ENCODE measurements at places on chromosomes 3 and 15.

DNA sequence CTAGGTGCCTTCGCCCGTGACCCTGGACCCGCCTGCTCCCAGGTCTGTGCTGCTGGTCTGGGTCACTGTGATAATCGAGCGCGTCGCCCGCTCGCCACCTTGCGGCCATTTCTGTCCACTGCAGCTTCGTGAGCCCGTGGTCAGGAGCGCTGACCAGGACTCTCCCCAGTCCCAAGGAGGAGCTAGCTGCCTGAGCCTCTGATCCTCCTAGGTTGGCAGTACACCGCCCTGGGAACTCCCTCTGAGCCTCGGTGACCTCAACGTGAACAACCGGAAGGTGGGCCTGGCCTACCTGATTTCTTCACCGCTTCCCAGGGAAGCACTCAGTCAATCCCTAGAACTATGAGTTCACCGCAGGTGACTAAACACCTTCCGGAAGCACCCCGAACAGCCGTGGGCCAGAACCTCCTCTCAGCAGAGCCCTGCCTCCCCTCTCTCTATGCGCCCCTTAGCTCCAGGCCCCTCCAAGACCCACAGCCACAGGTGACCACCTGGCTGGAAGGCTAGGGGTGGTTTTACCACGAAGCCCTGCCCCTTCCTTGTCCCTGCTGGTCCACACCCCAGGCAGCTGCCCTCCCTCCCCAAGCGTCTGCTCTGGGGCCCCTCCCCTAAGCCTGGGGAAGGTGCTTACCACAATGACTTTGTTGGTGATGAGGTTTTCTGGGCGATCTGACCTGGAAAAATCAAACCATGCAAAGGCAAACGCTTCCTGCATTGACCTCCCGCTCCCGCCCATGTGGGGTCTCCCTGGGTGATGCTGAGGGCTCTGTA lies 9.7 kb downstream of the PLA2G4D start:
- peak; percentile 14 for DNase-seq

- DNase-seq: no peak
These were observed 25.4 kb downstream of the ADPGK start for GRCh38 chr15:72758182-72758581.

DNA sequence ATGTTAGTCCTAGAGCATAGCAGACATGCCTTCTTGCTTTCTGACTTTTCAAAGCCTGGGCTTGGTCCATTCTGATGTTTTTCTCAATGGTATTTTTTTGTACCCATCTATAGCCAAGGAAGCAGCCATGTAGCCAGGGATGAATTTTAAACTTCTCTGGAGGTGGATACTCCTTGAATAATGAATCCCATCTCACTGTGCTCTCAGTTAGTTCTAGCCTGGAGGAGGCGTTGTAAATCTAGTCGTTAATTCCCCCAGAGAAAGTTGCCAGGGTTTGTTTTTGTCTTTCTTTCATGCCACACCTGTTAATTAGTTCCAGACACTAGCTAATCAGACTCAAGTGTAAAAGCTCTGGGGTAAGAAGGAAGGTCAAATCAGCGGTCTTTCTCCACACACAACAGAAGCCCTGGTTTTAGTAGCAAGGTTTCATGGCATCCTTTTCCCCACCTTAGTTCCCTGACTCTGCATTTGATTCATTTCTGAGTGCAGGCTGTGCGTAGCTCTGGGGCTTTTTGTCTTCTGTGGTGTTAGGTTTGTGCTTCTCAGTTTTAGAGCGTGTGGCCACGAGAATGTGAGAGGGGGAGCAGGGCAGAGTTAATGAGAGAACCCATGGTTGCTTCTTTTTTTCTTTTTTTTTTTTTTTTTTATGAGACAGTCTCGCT lies 19.7 kb downstream of the PTPRG start:
- DNase-seq: no peak

DNA sequence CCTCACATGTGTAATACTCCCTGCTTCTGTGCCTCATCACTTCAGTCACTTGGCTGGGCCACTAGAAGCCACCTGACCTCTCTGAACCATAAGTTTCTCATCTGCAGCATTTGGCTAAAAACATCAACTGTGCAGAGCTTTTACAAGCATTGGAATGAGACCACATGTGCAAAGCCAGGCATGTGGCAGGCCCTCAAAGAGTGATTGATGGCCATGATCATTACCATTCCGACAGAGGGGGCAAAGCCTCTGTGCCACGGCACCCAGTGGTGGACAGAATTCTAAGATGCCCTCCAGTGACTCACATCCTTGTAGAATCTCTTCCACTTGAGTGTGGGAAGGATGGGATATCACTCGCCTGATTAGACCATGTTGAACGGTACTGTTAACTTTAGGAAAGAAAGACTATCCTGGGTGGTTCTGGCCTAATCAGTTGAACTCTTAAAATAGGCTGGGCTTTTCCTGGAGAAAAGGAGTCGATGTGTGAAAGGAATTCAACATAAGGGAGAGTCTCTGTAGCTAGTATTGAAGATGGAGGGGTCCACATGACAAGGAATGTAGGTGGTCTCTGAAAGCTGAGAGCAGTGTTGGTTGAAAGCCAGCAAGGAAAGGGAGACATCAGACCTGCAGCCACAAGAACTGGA lies 13.5 kb downstream of the CDCP1 start:
- no peak for DNase-seq

DNA sequence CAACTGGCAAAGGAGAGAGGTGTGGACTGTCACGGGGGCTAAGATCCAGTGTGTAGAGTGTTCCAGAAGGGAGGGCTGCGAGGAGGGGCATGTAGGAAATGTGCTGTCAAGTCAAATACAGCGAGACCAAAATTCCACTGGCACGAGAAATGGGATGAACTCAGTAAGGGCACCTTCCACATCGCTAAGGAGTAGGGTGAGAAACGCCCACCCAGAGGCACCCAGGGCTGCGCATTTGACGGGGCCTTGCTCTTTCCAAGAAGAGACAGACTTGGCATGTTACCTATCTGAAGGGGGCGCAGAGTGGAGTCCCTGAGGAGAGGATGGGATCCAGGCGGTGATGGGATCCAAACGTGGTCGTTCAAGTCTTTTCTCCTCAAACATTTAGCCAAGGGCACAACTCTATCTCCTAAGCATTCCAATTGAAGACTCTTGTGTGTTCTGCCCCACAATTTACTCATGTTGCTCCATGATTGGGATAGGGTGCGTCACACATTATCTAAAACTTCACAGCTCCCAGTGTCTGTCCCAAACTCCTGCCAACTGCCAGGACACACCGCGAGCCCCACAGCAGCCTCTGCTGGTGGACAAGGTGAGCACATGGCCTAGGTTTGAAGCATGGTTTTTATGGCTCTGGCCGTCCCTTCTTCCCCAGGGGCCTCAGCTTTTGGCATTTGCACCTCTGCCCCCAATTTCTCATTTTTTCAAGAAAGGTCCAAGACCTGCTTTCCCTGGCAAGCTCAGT lies 7.6 kb downstream of the SELENOS start:
- no peak for DNase-seq

DNA sequence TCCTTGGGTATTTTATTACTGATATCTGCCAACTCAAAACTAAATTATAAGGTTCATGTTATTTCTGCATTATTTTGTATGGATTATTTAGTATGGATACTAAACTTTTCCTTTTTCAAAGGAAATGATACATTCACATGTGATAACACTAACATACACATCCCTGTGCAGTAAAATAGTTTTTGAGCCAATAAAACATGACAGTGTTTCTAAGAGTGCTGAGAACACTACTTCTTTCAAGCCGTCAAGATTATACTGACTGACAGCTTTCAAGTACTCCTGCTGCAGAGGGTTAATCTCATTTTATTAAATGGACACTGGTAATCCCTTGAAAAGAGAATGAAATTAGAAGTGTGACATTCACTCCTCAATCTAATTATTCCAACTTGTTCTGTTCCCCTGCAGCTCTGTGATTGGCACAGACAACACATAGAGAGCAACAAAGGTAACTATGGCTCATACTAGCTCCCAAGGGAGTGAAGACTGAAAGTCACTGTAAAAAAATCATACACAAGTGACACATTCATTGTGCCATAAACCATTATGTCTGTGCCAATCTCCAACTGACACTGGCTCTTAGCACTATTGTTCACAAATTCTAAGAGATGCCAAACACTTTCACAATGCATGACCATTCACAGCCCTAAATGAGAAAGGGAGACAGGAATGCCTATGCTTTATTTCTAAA lies 468.6 kb downstream of the SHQ1 start:
- no peak for DNase-seq

- DNase-seq: no peak
These were observed 73.5 kb downstream of the EDEM1 start for GRCh38 chr3:5260992-5261501.

GRCh38 chr3:30970183-30970582 lies 75.7 kb upstream of the GADL1 start:
- no peak for DNase-seq

GRCh38 chr3:177932750-177933660 lies 603.2 kb upstream of the KCNMB2 start:
- DNase-seq: no peak

DNA sequence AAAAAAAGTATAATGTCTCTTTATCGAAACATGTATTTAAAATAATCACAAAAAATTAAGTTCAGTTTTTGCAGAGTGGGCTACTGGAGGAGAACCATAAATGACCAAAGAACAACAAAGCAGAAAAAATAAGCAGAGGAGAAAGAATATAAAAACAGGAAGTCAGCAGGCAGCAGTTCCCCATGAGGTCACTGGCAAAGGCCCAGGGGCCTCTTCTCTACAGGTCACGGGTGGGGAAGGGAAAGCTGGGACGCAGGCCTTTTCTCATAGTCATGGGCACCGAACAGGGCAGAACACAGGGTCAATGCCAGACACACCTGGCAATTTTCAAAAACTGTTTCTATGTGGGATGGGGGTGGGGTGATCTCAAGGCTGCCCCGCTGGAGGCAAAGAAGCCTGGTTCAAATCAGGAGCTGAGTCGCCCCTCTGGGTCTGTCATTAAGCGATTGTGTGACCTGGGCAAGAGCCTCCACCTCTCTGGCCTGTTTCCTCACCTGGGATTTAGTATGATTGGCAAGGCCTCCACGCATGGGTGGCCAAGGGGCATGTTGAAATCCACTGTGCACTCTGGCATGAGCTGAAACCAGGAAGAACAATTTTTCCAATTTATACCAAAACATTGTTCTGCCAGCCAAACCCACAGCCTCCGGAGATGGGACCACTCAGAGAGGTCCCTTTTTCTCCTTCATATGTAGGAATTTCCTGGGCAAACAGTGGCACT lies 43.8 kb upstream of the UACA start:
- DNase-seq: no peak

GRCh38 chr15:70182858-70183695 lies 85.4 kb upstream of the TLE3 start:
- no peak for DNase-seq

- no peak for DNase-seq
These were observed 61.0 kb downstream of the TMEM44 start for GRCh38 chr3:194572143-194572789.

- no peak for DNase-seq
These were observed 131.1 kb downstream of the ADAMTSL3 start for GRCh38 chr15:83784975-83785374.

DNA sequence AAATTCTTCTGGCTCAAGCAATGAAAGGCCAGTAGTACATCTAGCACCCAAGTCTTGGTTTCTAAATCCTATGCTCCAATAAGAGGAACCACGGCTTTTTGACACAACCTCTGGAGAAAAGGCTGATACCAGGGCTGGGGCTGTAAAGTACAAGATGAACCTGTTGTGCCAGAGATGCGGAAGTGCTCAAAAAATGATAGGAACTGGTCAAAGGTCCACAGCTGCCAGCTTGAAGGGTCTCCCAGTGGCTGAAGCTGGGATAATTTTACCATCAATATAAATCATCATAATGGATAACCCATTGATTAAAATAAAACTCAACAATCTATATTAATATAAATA lies 558 bp upstream of the NCEH1 start:
- DNase-seq: no peak

DNA sequence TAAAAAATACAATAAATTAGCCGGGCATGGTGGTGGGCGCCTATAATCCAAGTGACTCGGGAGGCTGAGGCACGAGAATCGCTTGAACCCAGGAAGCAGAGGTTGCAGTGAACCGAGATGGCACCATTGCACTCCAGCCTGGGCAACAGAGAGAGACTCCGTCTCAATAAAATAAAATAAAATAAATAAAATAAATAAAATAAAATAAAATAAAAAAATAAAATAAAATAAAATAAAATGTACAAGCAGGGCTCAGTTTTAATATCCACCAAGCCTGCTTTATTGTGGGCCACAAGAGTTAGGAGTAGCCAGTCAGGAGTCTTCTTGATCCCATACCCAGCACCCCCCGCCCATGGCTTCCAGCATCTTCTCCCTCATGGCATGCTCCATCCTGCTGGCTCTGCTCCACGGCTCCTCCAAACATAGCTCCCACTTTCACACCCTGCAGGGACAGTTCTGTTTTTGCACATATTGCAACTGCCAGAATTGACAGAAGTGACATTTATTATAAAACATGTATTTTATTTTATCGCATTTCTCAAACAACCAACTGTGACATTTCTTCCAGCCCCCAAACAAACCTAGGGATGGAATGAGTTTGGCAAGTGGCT lies 42.6 kb upstream of the RGMA start:
- no peak for DNase-seq

- no peak for DNase-seq
These were observed 24.5 kb upstream of the LIPC start for GRCh38 chr15:58407236-58407775.

- no peak for DNase-seq
These were observed 85.3 kb downstream of the VGLL4 start for GRCh38 chr3:11558411-11558903.

DNA sequence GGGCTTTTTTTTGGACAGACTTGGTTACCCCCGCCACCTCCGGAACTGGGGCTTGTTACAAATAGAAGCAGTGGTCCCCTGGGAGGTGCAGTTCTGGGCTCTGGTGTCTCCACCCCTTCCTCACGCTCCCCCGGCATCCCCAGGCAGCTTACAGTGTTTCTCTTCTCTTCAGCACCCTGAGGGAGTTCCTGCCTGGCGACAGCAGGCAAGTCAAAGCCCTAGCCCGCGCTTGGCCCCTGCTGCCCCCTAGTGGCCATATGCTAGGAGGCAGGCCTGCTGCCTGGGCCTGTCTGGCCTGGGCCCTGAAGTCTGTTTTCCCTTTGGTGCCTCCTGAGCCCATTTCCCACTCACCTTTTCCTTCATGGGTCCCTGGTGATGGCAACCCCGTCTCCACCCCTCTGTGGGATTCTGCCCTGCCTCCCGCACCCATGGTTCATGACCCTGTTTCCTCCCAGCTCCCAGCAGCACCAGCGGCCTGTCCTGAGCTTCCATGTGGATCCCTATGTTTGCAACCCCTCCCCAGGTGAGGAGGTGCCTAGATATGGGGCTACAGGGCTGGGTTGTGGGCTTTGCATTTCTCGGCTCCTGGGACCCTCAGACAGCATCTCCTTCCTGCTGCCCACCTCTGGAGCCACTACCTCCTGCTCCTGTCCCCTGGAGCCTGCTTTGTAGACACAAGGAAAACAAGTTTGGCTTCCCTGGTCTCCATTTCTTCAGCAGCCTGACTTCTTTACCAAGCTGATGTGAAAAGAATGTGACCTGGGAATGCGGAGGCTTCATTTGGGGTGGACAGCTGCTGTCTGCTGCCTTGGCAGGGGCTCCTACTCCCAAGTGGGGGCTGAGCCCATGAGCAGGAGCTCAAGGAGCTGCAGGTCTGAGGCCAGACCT lies 2.2 kb downstream of the SNX22 start:
- peak; percentile 90 for DNase-seq

GRCh38 chr3:178795349-178795748 lies 259.1 kb downstream of the KCNMB2 start:
- no peak for DNase-seq

All from stimulated activated CD8-positive, alpha-beta memory T cell treated with anti-CD3 and anti-CD28 coated beads, Interleukin-2, amount 100 ng/mL, for 48 hours (primary cell).